Body of pancreas (tissue), 4 donors: ENCODE measurements at places on chromosomes 13 and 19.
A peak's percentile ranks its signal among the peaks of the same experiment; 100 is the strongest.

DNA sequence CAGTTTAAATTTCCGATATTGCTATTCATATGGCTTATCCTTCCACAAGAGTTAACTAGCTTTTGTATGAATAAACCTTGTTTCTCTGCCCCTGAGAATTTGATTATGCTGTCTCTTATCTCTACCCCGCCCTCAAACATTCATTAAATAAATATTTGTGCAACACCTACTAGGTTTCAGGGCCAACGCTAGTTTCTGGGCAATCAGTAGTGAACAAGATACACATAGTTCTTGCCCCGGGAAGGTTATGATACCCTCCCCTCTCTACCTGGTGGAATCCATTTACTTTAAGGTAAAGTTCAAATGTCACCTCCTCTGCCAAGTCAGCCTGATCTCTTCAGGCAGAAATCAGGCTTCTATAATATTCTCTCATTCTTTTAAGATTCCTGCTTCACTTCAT is 16.6 kb upstream of the USP12 start:
- no peak for DNase-seq

DNA sequence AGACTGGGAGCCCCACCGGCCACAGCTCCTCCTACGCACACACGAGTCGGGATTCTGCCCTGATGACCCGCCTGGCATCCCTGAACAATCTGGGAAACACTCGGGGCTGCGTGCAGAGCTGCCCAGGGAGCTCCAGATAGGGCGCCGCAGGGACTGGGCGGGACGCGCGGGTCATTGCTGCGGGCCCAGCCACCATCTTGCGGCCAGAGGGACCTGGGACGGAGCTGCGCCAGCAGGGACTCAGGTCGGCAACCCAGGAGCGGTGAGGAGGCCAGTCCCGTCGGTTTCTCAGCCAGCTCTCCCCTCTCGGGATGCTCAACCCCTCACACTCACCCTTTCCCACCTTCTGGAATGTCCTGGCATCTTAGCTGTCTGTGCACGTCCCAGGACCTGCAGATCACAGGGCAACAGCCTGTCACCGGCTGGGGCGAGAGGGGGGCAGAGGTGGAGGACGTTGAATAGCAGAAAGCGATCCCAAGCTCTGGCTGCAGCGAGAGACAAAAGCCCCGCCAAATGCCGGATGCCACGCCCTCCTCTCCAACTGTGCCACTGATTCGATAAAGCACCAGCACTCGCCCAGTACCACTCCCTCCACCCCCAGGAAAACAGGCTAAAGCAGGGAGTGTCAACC is 20.4 kb upstream of the ZNF91 start:
- DNase-seq: peak; percentile 20

DNA sequence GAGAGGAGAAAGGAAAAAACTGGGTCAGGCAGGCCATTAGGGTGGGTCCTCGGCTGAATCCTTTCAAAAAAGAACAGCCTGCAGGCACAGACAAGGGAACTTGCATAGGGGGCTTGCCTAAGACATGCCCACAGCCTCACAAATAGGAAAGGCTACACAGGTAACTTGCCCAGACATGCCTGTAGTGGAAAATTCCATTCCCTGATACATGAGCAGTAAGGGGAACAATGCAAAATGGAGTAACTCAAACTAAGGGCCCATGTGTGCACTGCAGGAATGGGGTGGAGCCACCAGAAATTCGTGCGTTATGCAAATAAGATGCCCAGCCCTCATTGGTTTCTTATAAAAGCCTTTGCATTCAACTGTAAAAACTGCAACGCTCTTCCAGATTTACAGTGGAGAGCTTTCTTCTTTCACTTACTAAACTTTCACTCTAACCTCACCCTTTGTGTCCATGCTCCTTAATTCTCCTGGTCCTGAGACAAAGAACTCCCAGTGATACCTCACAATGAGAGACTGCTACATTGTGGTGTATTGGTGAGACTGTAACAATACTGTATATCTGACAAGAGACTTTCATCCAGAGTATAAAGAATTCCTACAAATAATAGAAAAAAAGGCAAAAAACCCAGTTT is 59.5 kb upstream of the SLITRK1 start:
- DNase-seq: no peak

DNA sequence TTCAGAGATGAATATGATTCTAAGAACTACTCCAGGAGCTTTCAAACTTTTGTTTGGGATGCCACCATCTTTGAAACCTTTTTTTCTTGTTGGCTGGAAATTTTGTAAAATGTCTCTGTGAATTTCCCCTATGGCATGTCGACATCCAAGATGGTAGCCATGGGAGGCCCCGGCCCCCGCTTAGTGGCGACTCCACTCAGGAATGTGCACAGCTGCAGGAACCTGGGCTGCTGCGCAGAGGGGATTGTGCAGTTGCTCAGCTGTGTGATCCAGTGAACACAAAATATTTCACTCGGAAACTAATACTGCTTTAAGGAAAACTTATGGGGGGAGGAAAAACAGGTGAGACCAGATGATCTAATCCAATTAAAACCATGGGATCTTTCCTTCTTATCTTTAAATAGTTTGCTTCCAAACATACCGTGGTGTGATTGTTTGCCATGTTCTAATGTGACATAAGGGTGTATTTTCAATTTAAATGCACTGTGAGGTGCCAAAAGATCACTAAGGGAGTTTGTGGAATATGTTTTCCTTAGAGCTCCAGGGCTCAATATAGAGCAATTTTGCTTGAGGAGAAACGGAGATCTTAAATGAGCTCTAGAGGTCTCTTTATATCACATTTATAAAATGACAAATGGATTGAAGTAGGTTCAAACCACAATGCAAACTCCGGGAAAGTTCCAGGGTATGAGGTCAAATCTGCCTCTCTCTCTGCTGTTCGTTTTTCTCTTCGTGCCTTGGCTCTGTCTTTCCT is 497.7 kb downstream of the FGF9 start:
- no peak for DNase-seq

GRCh38 chr13:60837806-60838205 is 440.8 kb downstream of the TDRD3 start:
- DNase-seq: no peak

DNA sequence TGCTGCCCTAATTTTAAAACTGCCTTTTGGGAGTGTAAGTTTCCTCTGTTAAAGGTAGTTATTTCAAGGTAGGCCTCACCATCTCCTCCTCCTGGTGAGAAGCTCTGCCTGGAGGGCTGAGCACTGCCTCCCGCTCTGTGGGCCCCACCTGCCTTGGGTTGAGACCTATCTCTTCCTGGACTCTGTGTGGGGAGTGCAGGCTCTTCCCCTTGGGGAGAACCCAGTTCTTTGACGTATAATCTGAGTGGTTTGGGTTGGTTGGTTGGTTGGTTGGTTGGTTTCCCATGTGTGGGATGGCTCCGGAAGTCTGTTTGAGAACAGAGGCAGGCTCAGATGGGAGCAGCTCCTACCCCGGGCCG is 39.1 kb downstream of the ACTN4 start:
- DNase-seq: no peak

DNA sequence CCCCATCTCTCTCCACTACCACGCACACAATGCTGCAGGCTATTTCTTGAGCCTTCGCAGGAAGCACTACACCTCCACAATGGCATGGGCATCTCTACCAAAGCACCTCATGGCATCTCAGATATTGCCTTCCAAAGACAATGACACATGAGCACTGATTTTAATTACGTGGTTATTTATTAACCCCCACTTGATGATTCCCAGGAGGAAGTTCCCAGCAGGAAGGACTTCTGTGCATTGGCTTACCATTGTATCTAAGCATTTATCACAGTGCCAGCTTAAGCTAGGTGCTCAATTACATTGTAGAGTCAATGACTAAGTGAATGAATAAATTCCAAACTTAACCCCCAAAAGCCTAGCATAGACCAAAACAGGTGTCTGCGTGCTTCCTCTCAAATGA is 101.4 kb downstream of the ABCC4 start:
- no peak for DNase-seq

DNA sequence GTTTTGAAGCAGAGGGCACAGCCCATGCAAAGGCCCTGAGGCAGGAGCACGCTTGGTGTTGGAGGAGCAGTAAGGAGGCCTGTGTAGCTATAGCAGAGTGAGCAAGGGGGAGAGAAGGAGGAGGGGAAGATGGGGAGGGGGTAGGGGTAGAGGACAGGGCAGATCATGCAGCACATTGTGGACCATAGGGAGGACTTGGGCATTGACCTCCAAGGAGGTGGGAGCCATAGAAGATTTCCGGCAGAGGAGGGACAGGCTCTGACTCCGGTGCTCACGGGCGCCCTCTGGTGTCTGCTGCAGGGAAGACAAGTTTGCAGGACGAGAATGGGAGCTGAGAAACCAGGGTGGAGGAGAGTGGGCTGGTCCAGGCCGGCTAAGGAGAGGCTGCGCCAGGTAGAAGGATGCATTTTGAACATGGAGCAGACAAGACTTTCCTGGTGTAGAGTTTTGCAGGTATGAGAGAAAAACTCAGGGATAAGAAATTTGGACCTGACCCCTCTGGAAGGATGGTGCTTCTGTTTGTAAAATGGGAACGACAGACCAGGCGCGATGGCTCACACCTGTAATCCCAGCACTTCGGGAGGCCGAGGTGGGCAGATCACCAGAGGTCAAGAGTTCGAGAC is 13.7 kb upstream of the CREB3L3 start:
- DNase-seq: peak; percentile 80

GRCh38 chr19:5356918-5357317 is 16.3 kb upstream of the PTPRS start:
- DNase-seq: no peak

GRCh38 chr13:26133851-26134250 is 82.0 kb upstream of the SHISA2 start:
- DNase-seq: no peak

GRCh38 chr19:13861392-13861713 is 15.6 kb upstream of the NANOS3 start:
- DNase-seq: no peak

DNA sequence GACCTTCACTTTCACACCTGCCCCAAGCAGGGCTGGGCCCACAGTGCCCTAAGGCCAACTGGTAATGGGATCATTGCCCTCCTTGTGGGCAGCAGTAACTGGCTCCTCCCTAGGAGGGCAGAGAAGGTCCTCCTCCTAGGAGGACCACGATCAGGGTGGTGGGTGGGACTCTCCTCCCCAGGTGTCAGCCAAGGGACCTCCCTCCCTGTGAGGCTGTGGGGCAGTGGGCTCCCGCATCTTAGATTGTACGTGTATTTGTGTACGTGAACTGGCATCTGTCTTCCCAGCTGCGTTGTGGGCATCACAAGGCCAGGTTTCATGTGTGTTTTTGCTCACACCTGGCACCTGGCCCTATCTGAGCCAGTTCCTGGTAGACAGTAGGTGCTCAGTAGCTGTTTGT is 111.8 kb downstream of the SOX1 start:
- DNase-seq: no peak

DNA sequence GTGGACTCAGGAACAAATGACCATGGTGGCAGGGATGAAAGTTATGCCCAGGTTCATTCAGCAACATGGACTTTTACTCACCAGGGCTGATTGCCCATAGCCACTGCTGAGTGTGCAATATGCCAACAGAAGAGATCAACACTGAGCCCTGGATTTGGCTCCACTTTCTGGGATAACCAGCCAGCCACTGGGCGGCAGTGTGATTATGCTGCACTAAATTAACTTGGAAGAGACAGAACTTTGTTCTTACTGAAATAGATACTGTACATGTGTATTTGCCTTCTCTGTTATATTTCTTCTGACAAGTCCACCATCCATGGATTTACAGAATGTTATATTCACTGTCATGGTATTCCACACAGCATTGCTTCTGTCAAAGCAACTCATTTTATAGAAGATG is 257.4 kb downstream of the TDRD3 start:
- peak; percentile 36 for DNase-seq

DNA sequence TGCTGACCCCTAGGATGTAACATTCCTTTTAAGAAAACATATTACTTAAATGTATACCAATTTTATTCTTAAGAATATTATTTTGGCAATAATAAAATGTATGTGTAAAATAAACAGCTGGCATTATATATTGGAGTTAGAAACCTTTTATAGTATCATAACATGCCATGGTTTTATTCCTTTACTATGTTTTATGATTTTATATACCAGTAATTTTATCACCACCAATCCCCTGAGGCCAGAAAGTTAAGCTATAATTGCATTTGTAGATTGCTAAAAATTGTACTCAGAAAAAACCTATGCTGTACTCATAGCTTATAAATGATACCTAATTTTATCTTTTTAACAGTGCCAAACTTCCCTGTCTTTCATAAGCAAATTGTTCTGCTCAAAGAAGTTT is 17.9 kb downstream of the GPALPP1 start:
- no peak for DNase-seq

DNA sequence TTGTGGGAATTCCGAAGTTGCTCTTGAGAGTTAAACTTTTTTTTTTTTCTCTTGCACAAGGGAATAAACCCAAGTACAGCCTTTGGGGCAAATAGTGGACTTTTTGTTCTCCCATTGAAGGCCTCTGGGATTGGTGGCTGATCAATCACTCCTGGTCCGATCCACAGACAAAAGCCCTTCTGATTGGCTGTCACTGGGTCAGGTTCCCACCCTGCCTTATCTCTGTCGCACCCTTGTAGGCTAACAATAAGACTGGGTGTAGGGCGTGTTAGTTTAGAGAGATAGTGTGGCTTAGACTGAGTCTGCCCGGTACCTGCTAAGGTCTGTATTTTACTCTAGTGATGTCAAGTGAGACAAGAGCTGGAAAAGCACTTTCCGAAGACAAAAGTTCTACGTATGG is 380.8 kb downstream of the NDFIP2 start:
- no peak for DNase-seq

DNA sequence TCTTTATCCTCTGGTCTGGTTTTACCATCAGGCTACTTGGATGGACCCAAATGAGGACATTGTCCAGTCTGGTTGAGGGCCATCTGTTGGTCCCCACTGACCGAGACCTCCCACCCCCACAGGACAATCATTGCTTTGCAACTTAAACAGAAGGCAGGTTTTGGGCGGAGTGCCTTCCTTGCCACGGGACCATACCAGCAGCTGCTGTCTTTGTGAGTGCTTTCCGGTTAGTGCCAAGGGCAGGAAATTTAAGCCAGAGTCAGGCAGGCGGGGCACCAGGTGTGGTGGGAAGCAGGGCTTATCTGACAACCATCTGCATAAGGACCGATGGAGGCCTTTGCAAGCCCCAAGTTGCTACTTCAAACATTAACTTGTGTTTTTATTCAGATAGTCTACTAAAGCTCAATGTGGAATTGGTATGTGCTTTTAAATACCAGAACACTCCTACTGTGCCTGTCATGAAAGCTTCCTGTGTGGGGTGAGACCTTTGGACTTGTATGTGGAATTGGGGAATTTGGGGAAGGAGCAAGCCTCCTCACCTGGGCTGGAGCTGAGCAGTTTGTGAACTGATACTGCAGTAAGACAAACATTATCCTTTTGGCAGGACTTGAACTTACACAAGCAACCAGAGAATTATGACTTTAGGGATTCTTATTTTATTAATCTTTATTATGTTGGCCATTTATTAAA is 39.3 kb upstream of the UBE2L5 start:
- DNase-seq: no peak

DNA sequence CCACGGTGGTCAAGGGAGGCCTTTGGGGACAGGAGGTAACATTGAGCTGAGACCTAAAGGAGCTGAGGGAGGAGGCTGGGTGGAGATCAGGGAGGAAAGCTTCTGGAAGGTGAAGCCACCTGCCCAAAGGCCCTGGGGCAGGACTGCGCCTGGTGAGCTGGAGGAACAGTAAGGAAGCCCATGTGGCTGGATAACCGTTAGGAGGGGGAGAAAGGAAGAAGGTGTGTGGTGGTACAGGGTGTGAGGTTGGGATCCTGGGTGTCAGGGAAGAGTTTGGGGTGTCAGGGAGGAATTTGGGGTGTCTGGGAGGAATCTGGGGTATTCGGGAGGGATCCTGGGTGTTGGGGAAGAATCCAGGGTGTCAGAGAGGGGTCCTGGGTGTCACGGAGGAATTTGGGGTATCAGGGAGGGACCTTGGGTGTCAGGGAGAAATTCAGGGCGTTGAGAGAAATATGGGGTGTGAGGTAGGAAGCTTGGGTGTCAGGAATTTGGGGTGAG is 695 bp downstream of the TICAM1 start:
- DNase-seq: no peak

GRCh38 chr13:41709511-41709910 is 251.4 kb downstream of the VWA8 start:
- DNase-seq: no peak
